Choroid plexus epithelial cell (primary cell): ENCODE measurements at places on chromosomes 4 and X.
A peak's percentile ranks its signal among the peaks of the same experiment; 100 is the strongest.

DNA sequence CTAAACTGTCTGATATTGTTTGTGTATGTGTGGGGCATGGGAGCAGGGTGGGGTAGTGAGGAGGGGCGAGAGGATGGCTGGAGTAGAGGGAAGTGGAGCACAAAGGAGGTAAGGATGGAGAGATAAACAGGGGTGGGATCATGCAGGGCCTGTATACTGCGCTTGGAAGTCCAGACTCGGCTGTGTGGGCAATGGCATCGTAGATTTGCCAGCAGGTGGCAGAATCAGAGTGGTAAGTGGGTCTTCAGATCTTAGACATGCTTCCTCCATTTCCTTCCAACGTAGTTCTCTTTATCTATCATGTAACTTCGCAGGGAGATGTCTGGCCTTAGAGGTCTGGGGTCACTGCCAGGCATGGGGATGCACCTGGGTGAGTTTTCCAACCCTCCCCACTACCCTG is 155.5 kb downstream of the PDGFRA start:
- peak; percentile 38 for DNase-seq

DNA sequence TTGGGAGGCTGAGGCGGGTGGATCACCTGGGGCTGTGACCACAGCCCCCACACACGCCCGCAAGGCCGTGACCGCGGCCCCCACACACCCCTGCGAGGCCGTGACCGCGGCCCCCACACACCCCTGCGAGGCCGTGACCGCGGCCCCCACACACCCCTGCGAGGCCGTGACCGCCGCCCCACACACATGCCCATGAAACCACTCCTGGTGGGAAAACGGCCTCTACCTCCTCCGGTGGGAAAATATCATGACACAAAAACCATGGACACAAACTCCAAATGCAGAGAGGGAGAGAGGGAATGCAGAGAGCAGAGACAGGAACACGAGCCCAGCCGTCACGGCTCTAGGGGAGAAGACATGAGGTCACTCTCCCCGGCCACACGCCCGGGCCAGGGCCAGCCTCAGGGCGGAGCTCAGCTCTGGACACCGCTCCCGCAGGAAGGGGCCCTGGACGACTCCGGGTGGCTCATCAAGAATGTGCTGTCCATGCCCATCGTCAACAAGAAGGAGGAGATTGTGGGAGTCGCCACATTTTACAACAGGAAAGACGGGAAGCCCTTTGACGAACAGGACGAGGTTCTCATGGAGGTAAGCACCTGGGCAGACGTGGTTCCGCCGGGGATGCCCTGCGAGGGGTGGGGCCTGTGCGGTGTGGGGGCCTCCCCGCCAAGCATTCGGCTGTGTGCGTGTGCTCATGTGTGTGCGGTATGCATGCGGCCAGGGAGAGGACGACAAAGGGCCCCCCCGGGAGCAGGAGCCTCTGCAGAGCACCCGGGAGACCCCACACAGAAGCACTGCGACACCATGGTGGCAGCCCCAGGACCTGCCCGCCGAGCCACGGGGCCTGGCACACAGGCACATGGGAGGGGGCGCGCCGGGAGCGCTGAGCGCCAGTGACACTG is 17.4 kb downstream of the ATP5ME start:
- no peak for DNase-seq

DNA sequence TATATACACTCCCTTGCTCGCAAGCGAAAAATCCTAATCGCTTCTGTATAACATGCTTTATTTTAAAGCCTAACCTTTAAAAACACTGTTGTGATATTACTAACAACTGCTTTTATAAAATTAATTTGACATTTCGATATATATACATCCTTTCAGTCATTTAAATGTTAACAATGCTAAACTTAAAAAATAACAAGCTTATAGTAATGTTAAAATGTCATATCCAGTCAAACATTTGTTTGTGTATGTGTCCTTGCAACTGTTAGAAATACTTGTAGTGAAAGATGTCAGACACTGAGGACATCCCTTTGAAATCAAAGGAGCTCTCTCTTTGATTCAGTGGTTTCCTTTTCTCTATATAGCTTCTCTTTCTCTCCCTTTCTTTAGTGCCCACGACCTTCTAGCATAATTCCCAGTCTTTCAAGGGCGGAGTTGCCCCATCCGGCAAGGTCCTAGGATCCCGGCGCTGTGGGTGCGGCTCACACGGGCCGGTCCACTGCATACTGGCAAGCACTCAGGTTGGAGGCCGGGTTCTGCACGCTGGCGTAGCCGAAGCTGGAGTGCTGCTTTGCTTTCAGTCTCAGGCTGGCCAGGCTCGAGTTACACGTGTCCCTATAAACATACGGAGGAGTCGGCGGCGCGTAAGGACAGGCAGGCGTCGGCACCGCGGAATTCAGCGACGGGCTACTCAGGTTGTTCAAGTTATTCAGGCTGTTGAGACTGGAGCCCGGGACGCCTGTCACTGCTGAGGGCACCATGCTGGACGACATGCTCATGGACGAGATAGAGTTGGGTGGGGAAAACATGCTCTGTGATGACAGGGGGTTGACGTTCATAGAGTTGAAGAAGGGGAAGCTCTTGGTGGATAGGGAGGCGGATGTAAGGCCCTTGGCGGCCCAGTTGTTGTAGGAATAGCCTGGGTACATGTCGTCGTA is 5.0 kb downstream of the PITX2 start:
- DNase-seq = no peak

GRCh38 chrX:134875671-134876070 is 115.1 kb upstream of the SMIM10 start:
- no peak for DNase-seq

- no peak for DNase-seq
Measured at GRCh38 chr4:53480909-53481308, 103.5 kb downstream of the FIP1L1 start.

DNA sequence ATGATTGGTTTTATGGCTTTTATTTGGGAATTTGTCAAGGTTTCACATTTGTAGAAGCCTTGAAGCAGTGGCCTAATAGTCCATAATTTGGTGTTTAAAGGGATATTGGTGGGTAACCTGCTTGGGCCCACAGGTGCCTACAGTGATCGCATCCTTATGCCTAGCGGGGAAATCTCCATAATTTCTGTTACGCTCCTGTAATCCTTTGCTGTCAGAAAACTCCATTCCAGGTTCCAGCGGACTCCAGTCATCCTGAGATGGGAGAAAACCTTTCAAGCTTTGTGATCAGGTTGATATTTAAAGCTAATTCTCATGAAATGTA is 257.0 kb upstream of the JADE1 start:
- no peak for DNase-seq

DNA sequence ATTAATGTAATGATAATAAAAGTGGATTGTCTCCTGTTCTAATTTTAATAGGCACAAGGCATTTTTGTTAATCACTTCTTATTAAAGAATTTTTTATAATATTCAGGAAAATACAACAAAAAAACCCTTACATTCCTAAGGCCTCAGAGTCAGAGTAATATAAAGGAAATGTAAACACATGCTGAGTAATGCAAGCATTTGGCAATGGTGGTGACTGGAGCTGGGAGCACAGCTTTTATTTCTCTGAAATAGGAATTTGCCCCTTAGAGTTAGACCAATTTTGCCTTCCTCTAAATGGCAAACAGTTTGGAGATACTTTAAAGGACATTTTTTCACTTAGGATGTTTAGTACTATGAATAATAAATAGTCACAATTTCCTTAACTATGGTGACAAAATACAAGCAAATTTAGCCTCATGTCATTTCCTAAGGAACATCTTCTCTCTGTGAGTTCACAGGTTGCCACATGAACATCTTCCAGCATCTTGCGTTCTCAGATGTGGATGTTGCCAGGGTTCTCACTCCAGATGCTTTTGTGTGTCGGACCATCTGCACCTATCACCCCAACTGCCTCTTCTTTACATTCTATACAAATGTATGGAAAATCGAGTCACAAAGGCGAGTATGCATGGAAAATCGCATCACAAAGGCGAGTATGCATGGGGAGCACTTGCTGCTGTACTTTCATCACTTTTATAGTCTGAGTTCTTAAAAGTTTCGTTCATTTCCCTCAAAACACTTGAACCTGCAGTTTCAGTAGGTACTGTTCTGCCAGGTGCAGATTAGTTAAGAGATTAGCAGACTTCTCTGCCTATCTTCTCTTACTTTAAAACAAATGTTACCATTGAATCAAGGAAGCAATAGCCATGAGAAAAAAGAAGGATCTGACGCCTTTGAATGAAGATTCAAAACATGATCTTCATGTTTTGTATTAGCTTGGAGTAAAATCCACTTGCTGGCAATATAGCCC is 15.9 kb upstream of the F11 start:
- peak; percentile 55 for DNase-seq

DNA sequence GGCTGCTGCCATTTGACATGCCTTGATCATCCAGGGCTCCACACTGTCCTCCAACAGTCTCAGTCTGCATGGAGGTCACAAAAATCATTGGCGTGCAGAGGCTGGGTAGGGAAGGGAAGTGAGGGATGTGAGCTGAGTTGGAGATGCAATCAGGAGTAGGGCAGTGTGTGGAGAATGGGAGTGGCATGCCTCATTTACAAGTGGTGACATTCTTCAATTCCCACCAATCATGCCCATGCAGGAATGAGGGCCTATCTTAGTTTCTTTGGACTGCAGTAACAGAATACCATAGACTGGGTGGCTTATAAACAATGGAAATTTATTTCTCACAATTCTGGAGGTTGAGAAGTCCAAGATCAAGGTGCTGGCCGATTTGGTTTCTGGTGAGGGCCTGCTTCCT is 94.9 kb upstream of the PJA1 start:
- no peak for DNase-seq

- DNase-seq = no peak
Measured at GRCh38 chr4:43867908-43868307, 580.7 kb downstream of the KCTD8 start.

- DNase-seq = no peak
Measured at GRCh38 chr4:40247350-40247749, 50.5 kb downstream of the RHOH start.

DNA sequence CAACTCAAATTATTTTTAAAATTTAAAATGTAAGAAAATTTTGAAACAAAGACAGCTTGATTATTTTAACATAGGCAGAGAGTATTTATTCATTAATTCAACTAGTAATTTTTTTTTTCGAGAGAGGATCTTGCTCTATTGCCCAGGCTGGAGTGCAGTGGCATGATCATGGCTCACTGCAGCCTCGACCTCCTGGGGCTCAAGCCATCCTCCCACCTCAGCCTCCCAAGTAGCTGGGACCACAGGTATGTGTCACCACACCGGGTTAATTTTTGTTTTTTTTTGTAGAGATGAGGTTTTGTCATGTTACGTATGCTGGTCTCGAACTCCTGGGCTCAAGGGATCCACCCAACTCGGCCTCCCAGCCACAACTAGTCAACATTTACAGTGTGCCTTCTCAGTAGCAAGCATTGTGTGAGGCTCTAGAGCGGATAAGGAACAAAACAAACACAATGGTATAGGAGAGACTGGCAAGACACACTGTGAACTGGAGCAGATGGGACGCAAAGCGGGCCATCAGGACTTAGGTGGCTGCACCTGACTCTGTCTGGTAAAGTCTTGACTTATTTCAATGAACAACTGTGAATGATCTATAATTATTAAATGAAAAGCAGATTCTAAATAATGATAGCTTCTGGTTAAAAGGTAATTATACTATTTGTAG is 21.6 kb downstream of the SETD7 start:
- DNase-seq = no peak
